ENCODE measurements at places on chromosomes 16 and 17.

DNA sequence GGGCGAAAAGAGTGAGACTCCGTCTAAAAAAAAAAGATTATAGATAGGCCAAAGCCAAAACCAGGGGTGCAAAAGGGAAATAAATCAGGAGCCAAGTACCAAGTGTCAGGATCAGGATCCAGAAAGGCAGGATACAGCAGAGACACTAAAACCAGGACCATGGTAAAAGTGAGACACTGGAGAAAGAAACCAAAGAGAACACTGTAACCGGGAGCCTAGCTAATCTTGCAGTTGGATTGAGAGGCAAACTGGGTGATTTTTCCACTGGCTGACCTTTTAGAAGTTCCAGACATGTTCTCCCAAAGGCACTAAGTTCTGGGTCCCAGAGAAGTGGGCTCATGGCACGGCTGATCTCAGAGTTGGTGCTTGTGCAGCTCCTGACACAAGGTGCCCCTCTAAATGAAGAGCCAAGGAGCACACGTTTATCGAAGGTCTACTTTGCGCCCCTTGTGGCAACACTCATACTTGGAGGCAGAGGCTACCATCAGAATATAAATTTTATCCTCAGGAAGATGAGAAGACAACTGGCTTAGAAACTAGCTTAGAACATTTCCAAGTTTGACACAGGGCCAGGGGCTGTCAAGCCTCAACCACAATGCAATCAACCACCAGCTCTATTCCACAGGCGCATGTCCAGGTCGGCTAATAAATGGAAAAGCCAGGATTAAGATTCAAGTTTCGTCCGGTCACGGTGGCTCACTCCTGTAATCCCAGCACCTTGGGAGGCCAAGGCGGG, 27.5 kb upstream of the HELZ start:
- DNase-seq = no peak

DNA sequence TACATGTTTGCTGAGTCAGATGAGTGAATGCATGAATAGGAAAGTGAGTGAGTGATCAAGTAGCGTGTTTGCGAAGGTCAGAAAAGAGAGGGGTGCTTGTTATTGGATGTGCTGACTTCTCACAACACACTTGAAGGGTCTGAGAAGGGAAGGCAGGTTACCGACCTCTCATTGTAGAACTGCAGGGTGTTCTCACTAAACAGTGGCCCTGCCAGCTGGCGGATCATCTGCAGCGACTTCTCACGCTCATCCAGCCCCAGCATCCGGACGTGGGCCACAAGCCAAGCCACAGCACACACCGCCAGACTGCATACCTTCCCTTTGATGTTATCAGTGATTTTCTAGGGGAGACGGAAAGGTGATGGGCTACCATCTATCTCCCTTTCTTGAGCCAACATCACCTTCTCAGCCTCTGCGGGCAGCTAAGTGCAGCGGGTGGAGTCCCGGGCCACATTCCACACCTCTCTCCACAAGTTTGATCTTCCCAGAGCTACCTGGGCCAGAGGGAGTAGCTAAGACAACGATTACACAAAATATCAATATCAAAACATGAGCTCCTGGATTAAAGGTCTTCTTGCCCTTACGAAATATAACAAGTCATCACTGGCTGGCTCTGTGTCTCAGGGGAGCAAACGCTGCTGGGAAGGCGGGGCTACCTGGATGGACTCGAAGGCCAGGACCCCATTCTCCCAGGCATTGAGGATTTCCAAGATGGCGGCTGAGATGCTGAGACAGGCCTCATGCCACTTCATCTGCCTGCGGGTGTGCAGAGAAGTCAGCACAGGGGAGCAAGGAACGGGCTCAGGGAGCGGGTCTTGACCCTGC, 11.0 kb downstream of the CSF3 start:
- no peak for DNase-seq

- no peak for DNase-seq
These were observed 1.8 kb downstream of the PRR29 start for GRCh38 chr17:63999680-64000531.

DNA sequence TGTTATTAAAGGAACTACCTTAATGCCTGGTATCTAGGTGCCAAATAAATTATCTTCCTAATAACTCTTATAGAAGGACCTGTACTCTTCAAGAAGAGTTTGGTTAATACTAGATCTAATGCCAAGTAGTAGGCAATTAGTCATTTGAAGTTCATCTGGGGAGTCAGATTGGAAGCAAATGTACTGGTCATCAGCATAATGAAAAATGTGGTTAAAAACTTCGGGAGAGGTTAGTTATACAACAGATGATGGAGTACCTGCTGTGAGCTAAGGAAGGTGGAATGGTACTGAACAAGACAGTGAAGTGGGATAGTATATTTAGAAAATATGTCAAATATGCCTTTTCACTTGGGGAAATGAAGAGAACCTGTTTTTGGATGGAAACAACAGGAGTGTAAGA, 49.2 kb downstream of the TNRC6A start:
- no peak for DNase-seq

GRCh38 chr17:35361027-35361426, 12.4 kb downstream of the SLFN11 start:
- no peak for DNase-seq

DNA sequence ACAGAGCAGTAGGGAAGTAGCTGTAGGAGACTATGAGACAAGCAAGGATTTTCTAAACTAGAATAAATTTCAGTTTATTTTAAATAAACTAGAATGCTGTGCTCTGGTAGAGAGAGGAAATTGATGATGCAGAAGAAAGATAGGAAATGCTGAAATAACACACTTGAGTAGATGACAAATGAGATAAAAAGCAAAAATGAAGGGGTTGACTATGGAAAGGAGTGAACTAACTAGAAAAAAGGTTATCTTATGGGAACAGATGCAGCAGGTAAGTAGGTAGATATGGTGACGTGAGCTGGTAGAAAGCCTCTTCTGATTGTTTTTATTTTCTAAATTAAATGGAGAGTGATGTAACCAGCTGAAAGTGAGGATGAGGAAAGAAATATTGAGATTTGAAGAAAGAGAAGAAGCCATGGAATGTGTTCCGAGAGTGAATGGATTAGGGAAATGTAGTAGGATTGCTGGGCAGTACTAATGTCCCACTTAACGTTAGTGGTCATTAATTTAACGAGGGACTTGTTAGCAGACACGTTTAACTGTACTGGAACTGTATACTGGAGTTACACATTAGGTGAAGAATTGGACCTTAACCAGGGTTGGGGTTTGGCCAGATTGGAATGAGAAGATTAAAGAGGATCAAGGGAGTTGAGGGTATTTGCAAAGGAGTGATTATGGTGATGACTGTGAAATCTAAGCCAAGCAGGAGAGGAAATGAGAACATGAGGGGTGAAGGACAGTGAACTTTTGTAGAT, 196.5 kb downstream of the TANC2 start:
- DNase-seq = no peak

- DNase-seq = no peak
These were observed 199.0 kb downstream of the MSI2 start for GRCh38 chr17:57455063-57455914.

DNA sequence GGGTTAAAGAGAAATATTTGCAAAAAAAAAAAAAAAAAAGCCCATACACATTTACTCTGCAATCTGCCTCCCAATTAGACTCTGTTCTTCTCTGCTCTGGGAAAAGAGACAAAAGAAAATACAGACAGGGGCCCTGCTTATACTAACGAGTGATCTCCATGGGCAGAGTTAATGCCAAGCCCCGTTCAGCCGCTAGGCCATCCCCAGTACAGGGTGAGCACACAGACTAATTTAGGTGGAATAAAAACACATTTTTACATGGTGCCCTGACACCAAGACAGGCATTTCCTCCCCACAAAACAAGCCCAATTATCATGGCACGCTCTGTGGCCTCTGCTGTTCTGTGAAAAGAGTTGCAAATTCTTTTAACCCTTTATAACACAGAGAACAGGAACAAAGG, 356.3 kb upstream of the C16orf82 start:
- no peak for DNase-seq

Data from NCI-H2081 (cell line).